ENCODE measurements at places on chromosomes 4 and X. TPM values are rescaled to one million over a fixed set of nuclear protein-coding genes. Genes with fewer than 3 reads are reported as not detected.

CENPVL2 gene
- total RNA-seq, result not detected

AWAT2 gene
- total RNA-seq, result not detected

GPR119 gene
- total RNA-seq, result not detected

PABPC5 gene
- total RNA-seq, result 0.32 TPM

FRMPD4 gene
- 4.1 TPM for total RNA-seq
